ENCODE measurements at places on chromosomes 4 and X. TPM values are rescaled to one million over a fixed set of nuclear protein-coding genes. Genes with fewer than 3 reads are reported as not detected.

Gene CPLX1
- 1.1 TPM for total RNA-seq

Gene ATOH1
- not detected for total RNA-seq

Gene SHISA3
- total RNA-seq = 23.6 TPM

Gene IL9R
- total RNA-seq = not detected

Gene DACH2
- total RNA-seq = not detected

Gene UNC5C
- total RNA-seq = 13.3 TPM

Gene ARMCX4
- 7.3 TPM for total RNA-seq

Gene YTHDC1
- total RNA-seq = 17.6 TPM

Gene XK
- total RNA-seq = 0.53 TPM

Gene CXCL8
- not detected for total RNA-seq

Gene GIMD1
- total RNA-seq = not detected

GRCh38 chr4:105058177-105058812, 88.4 kb upstream of the TET2 start:
- H3K4me3 ChIP-seq = no peak overlapping the region
- H3K4me1 ChIP-seq = no peaks in the 10 kb centered on the region
- H3K27ac ChIP-seq = no peak overlapping the region
- DNase-seq = no peak

DNA sequence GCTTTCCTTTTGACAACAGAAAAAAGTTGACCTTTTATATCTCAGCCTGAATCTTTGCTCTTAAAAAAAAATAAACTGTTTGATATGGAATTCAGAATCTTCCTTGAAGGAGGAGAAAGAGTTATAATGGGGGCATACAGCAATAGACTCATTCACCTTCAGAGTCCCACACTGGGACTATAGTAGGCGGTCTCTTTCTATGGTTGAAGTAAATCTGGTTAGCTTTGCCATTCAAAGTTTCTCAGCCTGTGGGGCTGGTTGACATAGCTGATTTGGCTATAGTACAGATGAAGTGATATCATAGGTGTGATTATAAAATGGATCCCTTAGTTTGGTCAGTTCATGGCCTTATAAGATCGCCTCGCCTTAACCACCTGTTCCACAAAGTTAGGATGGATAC, 156.2 kb downstream of the SH2D1A start:
- no peaks in the 10 kb centered on the region for H3K4me1 ChIP-seq
- no peaks in the 10 kb centered on the region for H3K27me3 ChIP-seq
- DNase-seq = no peak
- H3K27ac ChIP-seq = no peak overlapping the region
- H3K36me3 ChIP-seq = no peaks in the 10 kb centered on the region

GRCh38 chr4:167721617-167722486, 370.5 kb upstream of the ANXA10 start:
- no peak overlapping the region for H3K27ac ChIP-seq
- H3K4me3 ChIP-seq = no peak overlapping the region
- no peaks in the 10 kb centered on the region for H3K4me1 ChIP-seq

DNA sequence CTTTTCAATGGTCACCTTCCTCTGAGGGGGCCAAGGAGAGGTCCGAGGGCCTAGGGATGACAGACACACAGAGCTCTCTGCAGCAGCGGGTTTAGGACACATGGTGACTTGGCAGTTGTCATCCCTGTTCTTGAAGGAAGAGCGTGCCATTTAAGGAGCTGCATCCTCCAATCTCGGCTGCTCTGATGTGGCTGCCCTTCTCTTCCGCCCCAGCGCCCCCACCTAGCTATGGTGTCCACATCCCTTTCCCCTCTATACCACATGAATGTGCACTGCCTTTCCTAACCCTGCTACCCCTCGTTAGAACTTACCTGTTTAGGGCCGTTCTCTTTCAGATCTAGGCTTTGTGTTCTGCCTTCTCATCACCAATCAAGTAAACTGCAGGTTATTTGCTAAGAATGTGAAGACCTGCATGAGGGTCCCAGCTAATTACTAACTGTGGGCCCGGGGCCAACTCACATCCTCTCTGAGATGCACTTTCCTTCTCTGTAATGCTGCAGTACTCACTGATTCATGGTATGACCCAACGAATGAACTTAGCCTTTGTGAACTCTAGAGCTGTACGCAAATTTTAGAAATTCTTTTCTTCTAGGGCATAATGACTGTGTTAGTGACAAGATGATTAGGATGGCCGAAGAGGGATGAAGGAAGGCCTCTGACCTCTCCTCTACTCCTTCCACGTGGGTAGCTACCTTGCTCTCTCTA, 38.2 kb downstream of the CHST7 start:
- no peaks in the 10 kb centered on the region for H3K36me3 ChIP-seq
- H3K27me3 ChIP-seq = no peaks in the 10 kb centered on the region
- no peak overlapping the region for H3K27ac ChIP-seq
- no peaks in the 10 kb centered on the region for H3K4me1 ChIP-seq
- DNase-seq = no peak

DNA sequence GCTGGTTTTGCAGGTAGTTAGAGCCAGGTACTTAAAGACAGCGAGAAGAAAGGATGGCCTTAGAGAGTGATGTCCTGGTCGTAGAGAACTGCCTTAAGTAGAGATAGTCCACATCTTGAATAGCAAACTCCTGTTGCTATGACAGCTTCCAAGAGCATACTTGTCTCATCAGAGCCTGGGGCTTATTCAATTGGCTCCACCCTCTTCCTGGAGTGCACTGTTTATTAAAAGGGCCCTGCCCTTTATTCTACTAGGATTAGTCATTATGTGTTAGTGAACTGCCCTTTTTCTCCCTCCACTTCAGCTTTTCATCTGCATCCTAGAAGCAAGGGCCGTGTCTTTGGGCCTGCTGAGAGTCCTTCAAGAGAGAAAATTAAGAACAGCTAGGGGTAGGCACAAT, 94.5 kb upstream of the EOLA2 start:
- H3K4me3 ChIP-seq = no peak overlapping the region
- H3K36me3 ChIP-seq = no peaks in the 10 kb centered on the region
- no peak overlapping the region for H3K27ac ChIP-seq

- H3K27me3 ChIP-seq = no peaks in the 10 kb centered on the region
- no peaks in the 10 kb centered on the region for H3K36me3 ChIP-seq
- no peak overlapping the region for H3K4me3 ChIP-seq
- no peak for DNase-seq
- no peak overlapping the region for H3K27ac ChIP-seq
These were observed 33.3 kb upstream of the FAM47C start for GRCh38 chrX:36974911-36975310.

- no peaks in the 10 kb centered on the region for H3K27me3 ChIP-seq
- no peaks in the 10 kb centered on the region for H3K4me1 ChIP-seq
- H3K4me3 ChIP-seq = no peak overlapping the region
- no peaks in the 10 kb centered on the region for H3K36me3 ChIP-seq
- no peak for DNase-seq
These were observed 329.0 kb upstream of the TECRL start for GRCh38 chr4:64738240-64738639.

GRCh38 chr4:158182736-158183135, 9.9 kb upstream of the GASK1B start:
- H3K4me1 ChIP-seq = peaks cover 29% of the 10 kb centered on the region
- H3K27ac ChIP-seq = peak overlapping the region; percentile 88
- H3K36me3 ChIP-seq = peaks cover 4% of the 10 kb centered on the region
- H3K4me3 ChIP-seq = no peak overlapping the region

DNA sequence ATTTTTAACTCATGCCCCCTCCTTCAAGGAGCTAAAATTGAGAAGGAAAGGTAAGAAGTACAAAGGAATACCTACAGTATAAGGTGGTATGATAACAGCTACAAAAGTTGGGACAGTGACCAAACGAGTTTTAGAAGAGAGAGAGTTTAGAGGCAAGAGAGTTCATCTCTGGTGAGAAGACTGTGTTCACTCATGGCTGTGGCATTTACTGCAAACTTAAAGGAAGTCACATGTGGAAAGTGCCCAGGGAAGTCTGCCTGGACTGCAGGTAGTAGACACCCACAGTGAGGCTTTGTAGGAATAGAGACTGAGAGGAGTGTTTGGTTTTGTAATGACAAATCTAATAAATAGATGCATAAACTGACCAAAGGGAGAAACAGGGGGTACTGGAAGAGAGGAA, 493.5 kb downstream of the IL15 start:
- H3K4me1 ChIP-seq = peaks cover 12% of the 10 kb centered on the region
- no peak overlapping the region for H3K4me3 ChIP-seq

- no peaks in the 10 kb centered on the region for H3K4me1 ChIP-seq
- DNase-seq = no peak
- no peak overlapping the region for H3K27ac ChIP-seq
- no peaks in the 10 kb centered on the region for H3K27me3 ChIP-seq
- H3K36me3 ChIP-seq = no peaks in the 10 kb centered on the region
- no peak overlapping the region for H3K4me3 ChIP-seq
These were observed 8.6 kb upstream of the VCX2 start for GRCh38 chrX:8179656-8180055.
